ENCODE measurements at places on chromosomes 7 and 10.

DNA sequence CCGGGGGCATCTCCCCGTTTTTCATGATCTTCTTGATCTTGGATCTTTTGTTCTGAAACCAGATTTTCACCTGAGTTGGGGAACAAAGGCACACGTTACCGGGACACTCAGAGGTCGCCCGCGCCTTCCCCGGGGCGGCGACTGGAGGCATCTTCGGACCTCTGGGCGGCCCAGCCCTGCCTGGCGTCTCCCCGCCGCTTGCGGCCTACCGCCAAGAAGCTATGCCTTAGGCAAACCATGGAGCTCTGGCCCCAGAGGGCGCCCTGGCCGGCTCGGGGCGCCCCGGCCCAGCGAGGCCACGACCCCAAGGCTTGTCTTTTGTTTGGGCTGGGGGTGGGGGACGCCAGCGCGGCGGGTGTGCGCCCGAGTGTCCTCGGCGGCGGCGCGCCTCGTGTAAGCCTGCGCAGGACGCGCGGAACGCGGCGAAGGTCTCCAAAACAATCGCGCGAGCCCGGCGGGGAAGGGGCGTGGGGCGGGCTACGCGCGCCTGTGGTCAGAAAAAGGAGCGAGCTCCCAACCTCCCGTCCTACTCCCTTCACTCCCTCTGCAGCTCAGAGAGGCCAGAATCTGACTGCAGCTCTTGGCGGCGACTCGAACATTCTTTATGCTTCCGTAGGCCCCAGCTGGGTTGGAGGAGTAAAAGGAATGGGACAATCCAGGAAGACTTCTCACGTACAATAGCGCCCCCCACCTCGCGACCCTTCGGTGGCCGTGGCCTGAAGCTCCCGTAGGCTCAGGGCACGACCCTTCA, 3.5 kb downstream of the DLX5 start:
- DNase-seq, result no peak

DNA sequence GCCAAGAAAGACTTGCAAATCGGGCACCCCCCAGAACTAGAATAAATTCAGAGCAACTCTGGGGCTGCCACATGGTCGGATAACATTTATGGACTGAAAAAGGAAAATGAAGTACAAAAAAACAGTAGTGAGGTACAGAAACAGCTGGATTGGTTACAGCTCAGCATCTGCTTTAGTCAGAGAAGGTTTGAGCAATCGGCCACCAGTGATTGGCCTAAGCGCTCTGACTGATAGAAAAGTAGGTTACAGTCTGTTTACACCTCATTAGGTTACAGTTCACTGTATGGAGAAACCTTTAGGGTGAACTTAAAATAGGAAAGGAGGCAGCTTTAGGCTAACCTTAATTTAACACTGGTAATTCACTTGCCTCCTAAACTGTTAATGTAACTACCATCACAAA, 102.0 kb upstream of the DKK1 start:
- DNase-seq, result no peak

- no peak for DNase-seq
Measured at GRCh38 chr7:151010307-151011096, 13.8 kb downstream of the ATG9B start.

DNA sequence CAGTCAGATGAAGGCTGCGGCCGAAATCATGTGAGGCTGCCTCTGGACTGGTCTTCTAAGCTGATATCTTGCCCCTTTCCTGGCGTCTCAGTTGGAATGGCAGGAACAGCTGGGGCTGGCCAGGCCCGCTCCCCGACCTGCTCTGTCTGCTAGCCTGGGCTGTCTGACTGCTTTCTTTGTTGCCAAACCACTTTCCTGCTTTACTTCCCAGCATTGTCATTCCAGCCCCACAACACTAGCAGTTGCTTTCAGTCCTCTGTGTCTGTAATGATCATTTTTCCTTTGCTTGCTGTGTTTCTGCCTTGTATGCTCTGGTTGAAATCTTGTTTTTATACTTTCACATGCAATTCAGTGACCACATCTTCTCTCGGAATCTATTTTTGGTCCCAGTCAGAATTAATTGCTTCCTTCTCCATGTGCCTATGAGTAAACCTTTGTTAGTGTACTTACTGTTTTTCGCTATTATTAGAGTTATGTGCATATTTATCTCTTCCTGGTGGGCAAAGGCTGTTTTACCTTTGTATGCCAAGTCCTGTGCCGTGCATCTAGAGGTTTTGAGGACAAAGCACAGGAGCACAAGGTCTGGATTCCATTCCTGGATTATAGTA, 21.6 kb downstream of the PRPF18 start:
- DNase-seq, result no peak

- DNase-seq, result no peak
Measured at GRCh38 chr7:154587792-154588191, 415.1 kb downstream of the PAXIP1 start.

DNA sequence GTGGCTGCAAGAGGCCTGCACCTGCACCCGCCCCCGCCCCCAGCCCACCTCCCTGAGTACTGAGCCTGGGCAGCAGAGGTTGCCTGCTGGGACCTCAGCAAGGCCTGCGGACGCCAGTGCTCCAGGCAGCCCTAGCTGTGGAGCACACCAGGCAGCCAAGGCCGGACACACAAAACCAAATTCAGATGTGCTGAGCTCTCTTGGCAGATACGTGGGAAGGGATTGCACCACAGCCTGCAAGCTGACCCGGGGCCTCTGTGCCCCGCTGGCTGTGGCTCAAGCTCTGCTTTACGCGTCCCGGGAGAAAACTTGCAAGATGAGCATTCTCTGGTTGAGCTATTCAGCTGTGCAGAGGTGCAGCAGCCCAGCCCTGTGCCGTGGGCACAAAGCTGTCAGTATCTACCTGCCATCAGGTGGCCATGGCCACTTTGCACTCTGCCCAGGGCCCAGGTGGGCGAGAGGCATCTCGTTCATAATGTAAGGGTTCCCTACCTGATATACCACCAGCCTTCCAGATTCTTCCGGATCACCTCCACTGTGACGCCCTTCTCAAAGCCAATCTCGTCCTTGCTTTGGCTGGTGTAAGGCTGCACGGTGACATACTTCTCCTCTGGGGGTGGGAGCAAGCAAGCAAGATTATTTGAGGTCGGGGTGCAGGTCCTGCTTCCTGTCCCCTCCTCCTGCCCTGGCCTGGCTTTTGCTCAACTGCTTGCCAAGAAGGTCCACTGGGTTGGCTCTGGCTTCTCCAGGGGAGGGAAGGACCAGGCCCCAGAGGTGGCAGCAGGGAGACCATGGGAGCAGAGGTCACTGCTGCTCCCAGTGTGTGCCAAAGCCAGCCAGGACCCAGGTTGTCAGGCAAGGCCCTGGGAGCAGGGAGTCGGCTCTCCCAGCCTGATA, 123.4 kb downstream of the NEURL1 start:
- no peak for DNase-seq

DNA sequence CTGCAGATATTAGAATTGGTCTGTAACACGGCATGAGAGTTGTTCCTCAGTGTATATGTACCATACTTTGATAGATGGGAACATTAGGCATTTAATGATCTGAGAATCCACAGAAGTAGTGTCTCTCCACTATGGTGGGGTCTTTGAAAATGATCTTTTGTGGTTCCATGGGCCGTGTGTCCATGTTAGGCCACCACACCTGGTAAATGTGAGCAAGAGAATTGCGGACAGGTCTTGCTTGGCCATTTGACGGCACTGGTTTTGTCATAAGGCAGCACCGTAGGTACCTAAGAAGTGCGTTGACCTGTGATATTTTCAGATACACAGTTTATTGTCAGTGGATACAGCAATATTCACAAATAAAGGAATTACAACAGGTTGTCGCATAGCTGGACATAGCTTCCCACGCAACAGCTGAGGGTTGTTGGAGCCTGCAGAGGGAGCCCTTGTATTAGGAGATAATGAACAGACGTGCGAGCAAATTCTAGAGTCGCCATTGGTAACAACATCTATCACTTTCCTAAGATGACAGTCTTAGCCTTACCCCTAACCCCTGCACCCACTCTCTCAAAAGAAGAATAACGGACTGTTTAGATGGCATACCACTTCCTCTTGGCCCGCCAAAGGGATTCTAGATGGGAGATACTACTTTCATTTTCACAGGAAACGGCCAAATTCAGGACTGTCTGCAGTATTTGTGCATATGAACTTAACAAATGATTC, 111.4 kb downstream of the COL28A1 start:
- DNase-seq, result peak; percentile 48
